ENCODE measurements at places on chromosomes 16 and 17.

- DNase-seq, result no peak
- no peaks in the 10 kb centered on the region for H3K27me3 ChIP-seq
- H3K4me3 ChIP-seq, result no peak overlapping the region
- H3K4me1 ChIP-seq, result peaks cover 17% of the 10 kb centered on the region
- no peak overlapping the region for H3K27ac ChIP-seq
Measured at GRCh38 chr17:81563861-81564586, 11.9 kb upstream of the FAAP100 start.

- DNase-seq, result no peak
- H3K27ac ChIP-seq, result no peak within 1 kb of the TSS
- no peaks in the 10 kb centered on the region for H3K27me3 ChIP-seq
- no peaks in the 10 kb centered on the region for H3K36me3 ChIP-seq
Measured at GRCh38 chr17:27800522-27800921, at the start of gene NOS2. TSS of gene NOS2 (minus strand) at chr17:27800529. CDS start at chr17:27798809, 1,720 bp downstream.

- H3K27ac ChIP-seq, result no peak overlapping the region
- no peak for DNase-seq
- no peaks in the 10 kb centered on the region for H3K27me3 ChIP-seq
- H3K4me3 ChIP-seq, result no peak overlapping the region
- H3K36me3 ChIP-seq, result no peaks in the 10 kb centered on the region
Measured at GRCh38 chr16:4231367-4231766, 10.5 kb downstream of the SRL start.

- no peak for DNase-seq
- H3K27me3 ChIP-seq, result no peaks in the 10 kb centered on the region
- H3K36me3 ChIP-seq, result no peaks in the 10 kb centered on the region
Measured at GRCh38 chr17:31832746-31833145, 26.3 kb downstream of the COPRS start.

Data from uterus (tissue), 4 donors.